ENCODE measurements at places on chromosomes 1 and 21.

- H3K27me3 ChIP-seq: no peaks in the 10 kb centered on the region
- no peaks in the 10 kb centered on the region for H3K36me3 ChIP-seq
Observed at GRCh38 chr1:234920136-234920842, 208.3 kb downstream of the TOMM20 start.

DNA sequence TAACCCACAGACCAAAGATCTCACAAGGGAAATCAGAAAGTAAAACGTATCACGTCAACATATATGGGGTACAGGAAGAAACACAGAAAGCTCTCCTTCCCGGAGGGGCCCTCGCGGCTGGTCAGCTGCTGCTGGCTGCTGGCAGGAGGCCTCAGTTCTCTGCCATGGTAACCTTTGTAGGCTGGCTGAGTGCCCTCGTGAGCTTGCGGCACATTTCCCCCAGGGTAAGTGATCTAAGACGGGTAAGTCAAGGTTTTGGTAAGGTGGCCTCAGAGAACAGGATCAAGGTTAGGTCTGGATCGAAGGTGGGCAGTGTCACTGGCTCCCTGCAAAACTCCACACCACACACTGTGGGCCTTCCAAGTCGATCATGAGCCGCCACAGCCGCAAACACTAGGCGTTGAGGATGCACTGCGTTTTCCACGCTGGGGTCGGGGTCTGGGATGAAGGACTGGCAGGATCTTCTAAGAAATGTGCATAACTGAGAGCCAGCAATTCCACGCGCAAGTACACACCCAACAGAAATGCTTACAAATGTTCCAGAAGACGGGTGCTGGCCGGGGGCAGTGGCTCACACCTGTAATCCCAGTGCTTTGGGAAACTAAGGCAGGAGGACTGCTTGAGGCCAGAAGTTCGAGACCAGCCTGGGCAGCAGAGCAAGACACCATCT, 33.9 kb downstream of the WDR4 start:
- no peak overlapping the region for H3K27ac ChIP-seq
- peaks cover 31% of the 10 kb centered on the region for H3K36me3 ChIP-seq
- H3K4me1 ChIP-seq: no peaks in the 10 kb centered on the region
- DNase-seq: no peak
- no peaks in the 10 kb centered on the region for H3K27me3 ChIP-seq

DNA sequence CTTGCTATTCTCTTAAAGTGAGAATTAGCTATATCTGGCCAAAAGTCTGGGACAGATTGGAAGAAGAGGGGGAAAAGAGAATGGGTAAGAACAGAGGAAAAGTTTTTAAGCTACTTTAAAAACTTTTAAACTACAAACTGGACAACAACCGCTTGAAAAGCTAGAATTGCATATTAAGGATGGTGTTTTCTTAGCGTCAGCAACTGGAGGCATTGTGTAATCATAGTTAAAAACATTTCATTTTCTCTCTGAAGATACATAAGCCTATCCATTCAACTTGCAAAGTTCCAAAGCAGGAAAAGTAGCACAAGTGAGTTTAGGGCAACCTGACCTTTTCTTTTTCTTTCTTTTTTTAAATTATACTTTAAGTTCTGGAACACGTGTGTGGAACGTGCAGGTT, 10.9 kb downstream of the PBX1 start:
- no peak overlapping the region for H3K4me3 ChIP-seq
- no peaks in the 10 kb centered on the region for H3K27me3 ChIP-seq
- H3K36me3 ChIP-seq: no peaks in the 10 kb centered on the region
- H3K4me1 ChIP-seq: no peaks in the 10 kb centered on the region
- H3K27ac ChIP-seq: no peak overlapping the region

DNA sequence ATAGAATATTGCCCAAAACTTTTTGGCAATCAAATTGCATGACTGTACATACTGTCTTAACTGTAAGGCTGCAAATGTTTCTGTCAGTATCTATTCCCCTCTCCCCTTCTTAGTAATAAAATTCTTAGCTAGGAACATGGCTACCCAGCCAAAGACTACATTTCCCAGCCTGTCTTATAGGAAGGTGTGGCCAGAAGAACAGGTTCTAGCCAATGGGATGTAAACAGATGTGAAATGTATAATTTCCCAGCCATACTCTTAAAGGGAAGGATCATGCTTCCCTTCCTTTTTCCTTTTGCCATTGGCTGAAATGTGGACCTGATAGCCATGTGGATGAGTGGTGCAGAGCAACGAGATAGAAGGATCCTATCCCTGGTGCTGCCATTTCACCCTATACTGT, 7.0 kb upstream of the HIVEP3 start:
- H3K4me1 ChIP-seq: no peaks in the 10 kb centered on the region
- peaks cover 2% of the 10 kb centered on the region for H3K27me3 ChIP-seq
- H3K27ac ChIP-seq: no peak overlapping the region
- no peaks in the 10 kb centered on the region for H3K36me3 ChIP-seq

GRCh38 chr21:38401191-38401926, 96.9 kb downstream of the ERG start:
- no peak overlapping the region for H3K4me3 ChIP-seq
- no peaks in the 10 kb centered on the region for H3K27me3 ChIP-seq
- no peaks in the 10 kb centered on the region for H3K4me1 ChIP-seq

DNA sequence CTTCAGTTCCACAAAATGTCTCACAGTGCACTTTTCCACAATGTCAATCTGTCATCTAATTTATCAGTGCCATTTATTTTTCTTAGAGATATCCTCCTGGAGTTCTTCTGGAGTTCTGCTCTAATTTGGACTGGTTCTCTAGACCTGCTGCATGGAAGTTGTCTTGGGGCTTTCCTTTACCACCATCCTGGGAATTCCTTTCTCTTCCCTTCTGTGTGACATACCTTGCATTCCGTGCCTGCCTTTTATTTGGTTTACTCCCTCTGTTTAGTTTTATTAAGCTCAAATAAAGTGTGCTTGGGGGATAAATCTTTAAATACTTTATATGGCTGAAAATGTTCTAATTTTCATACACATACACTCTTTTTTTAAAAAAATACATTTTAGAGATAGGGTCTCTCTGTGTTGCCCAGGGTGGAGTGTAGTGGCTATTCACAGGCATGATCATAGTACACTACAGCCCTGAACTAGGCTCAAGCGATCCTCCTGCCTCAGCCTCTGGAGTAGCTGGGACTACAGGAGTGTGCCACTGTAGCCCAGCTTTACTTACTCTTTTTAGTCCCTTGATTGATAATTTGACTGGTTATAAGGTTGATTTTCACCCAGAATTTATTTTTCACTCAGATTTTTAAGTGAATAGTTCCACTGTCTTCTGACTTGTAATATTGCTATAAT, 14.4 kb downstream of the MTF2 start:
- H3K4me1 ChIP-seq: no peaks in the 10 kb centered on the region
- H3K4me3 ChIP-seq: no peak overlapping the region
- no peaks in the 10 kb centered on the region for H3K36me3 ChIP-seq
- H3K27me3 ChIP-seq: no peaks in the 10 kb centered on the region
- DNase-seq: peak; percentile 77

- no peaks in the 10 kb centered on the region for H3K4me1 ChIP-seq
- no peak overlapping the region for H3K4me3 ChIP-seq
- H3K27me3 ChIP-seq: no peaks in the 10 kb centered on the region
- no peaks in the 10 kb centered on the region for H3K36me3 ChIP-seq
- H3K27ac ChIP-seq: no peak overlapping the region
Observed at GRCh38 chr1:202516434-202516877, 168.0 kb downstream of the PPP1R12B start.

DNA sequence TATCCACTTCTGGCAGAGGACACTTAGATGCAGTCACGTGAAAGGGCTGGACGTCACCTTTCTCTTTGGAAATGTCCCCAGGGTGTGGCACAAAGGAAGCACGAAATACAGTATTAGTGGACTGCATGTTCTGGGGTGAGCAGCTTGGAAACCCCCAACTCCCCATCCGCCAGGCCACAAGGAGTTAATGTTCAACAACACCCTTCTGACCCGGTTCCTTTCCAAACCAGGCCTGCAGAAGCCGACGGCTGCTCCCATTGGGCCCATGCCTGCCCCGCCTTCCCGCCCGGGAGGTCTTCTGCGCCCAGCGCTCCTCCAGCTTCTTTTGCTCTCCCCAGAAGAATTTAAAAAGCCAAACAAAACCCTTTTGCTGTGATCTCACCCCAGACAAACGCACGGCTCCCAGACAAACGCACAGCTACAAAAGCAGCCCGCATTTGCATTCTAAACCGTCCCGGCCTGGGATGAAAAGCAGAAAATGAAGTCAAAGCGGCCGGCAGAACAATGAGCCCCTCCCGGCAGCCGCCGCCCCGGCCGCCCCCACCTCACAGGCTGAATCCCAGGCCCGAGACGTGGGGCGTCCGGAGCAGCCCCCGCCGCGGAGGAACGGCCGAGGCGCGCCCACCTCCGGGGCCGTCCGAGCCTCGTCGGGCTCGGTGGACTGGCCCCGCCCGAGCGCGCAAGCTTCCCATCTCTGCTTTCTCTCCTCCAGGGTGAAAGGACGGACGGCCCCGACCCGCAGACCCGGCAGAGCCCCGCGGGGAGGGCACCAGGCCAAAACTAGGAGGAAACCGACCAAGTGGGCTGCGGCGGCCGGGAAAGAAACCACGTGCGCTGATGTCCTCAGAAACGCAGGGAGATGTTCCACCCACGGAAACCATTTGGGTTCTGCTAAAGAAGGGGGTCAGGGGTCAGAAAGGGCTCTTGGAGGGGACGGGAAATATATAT, 101.9 kb downstream of the PLPP3 start:
- H3K4me3 ChIP-seq: peak overlapping the region; percentile 4
- H3K27me3 ChIP-seq: no peaks in the 10 kb centered on the region
- H3K36me3 ChIP-seq: no peaks in the 10 kb centered on the region
- H3K27ac ChIP-seq: peak overlapping the region; percentile 53
- peak; percentile 69 for DNase-seq
- no peaks in the 10 kb centered on the region for H3K4me1 ChIP-seq

GRCh38 chr1:242201090-242201489, 202.2 kb upstream of the MAP1LC3C start:
- H3K36me3 ChIP-seq: no peaks in the 10 kb centered on the region
- DNase-seq: no peak

DNA sequence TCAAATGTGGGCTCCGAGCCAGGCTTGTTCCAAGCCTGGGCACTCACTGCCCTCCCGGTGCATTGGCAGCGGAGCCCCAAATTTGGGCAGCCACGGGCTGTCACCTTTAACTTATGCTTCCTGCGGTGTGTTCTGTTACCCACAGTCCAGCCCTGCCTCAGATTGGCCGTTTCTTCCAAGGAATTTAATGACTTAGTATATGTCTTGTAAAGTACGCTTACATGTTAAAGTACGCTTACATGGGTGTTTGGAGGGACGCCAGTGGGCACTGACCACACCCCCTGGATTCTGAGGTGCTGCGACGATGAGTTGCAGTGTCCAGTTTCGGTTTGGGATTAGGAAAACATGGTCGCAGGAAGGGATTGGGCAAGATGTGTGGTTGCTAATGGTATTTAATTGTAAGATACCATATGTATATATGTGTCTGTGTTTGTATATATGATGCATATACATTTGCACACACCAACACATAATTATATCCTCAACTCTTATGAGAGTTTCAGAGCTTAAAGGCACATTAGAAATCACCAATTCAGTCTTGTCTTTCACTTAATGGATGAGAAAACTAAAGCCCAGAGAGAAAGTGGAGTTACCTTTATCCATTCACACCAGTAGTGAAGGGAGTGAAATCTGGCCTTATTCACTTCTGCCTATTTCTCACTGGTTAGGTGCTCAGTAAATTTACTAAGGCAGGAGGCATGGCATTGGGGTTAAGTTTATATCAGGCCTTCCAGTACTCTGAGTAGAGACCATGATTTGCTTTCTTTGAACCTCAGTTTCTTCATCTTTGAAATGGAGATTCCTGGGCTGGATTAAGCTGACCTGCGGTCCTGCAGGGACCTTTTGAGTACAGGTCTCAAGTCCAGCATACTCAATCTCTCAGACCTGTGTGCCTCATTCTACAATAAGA, 1.0 kb downstream of the SMYD2 start:
- peak overlapping the region; percentile 99 for H3K27ac ChIP-seq
- peaks cover 4% of the 10 kb centered on the region for H3K4me1 ChIP-seq
- no peaks in the 10 kb centered on the region for H3K36me3 ChIP-seq
- H3K4me3 ChIP-seq: peak overlapping the region; percentile 66

GRCh38 chr1:204089044-204089751, 16.3 kb downstream of the SOX13 start:
- H3K4me1 ChIP-seq: peaks cover 9% of the 10 kb centered on the region
- H3K27ac ChIP-seq: no peak overlapping the region
- no peaks in the 10 kb centered on the region for H3K36me3 ChIP-seq
- DNase-seq: no peak
- no peaks in the 10 kb centered on the region for H3K27me3 ChIP-seq

DNA sequence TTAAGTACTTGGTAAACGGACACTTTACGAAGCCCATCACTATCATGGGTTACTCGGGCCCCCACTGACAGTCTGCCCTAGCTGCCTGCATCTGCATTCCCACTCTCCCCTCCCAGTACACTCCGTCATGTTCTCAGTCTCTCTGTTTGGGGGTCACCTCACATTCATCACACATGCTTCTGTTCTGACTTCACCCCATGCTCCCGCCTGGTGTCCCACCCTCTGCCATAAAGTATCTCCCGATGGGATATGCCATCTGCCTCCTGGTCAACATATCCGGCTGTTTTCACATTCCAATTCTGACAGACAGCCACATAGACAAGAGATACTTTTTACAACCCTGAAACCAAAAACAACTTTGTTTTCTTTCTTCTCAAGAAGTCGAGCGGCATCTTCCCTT, 1.0 kb downstream of the OLFML2B start:
- H3K4me3 ChIP-seq: no peak overlapping the region
- no peaks in the 10 kb centered on the region for H3K27me3 ChIP-seq
- H3K27ac ChIP-seq: no peak overlapping the region
- no peak for DNase-seq
- no peaks in the 10 kb centered on the region for H3K36me3 ChIP-seq
- H3K4me1 ChIP-seq: peaks cover 1% of the 10 kb centered on the region

DNA sequence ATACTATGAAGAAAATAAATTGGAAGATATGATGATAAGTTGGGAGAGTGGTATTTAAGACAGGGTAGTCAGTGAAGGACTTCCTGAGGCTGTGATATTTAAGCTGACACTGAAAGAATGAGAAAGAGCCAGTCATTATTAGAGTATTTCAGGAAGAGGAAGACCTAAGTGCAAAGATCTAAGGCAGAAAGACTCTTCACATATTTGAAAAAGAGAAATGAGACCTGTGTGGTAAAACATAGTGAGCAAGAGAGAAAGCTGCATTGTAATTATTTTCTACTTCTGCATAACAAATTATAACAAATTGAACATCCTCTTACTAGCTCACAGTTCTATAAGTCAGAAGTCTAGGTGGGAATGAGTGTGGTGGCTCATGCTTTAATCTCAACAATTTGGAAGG, 34.6 kb upstream of the DOCK7 start:
- H3K36me3 ChIP-seq: no peaks in the 10 kb centered on the region
- H3K4me3 ChIP-seq: no peak overlapping the region
- no peaks in the 10 kb centered on the region for H3K27me3 ChIP-seq

DNA sequence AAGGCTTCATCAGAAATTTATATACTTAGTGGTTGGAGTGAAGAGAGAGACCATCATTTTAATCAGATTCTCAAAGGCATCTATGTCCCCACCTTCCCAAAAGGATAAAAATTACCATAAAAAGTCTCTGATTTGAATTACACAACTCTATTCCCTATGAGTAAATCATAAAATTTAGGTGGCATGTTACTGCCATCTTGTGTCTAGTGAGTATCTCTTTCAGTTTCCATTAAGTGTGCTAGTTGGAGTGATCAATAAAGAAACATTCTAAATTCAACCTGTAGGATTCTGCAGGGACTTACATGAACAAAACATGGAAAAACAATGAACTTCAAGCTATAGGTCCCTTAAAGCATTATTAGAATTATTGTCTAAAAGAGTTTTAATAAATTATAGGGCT, 655.4 kb downstream of the LTN1 start:
- H3K36me3 ChIP-seq: no peaks in the 10 kb centered on the region
- H3K27me3 ChIP-seq: no peaks in the 10 kb centered on the region
- peak; percentile 48 for DNase-seq
- H3K27ac ChIP-seq: no peak overlapping the region

- H3K4me3 ChIP-seq: no peak overlapping the region
- no peak overlapping the region for H3K27ac ChIP-seq
- H3K36me3 ChIP-seq: peaks cover 1% of the 10 kb centered on the region
- no peak for DNase-seq
Observed at GRCh38 chr1:220195701-220196100, 76.6 kb downstream of the RAB3GAP2 start.
